ENCODE measurements at places on chromosomes 4 and X.
A peak's percentile ranks its signal among the peaks of the same experiment; 100 is the strongest.

GRCh38 chrX:122269243-122269781, 914.8 kb upstream of the GRIA3 start:
- peak; percentile 10 for DNase-seq

- DNase-seq, result no peak
Observed at GRCh38 chr4:27714073-27714472, 853.4 kb downstream of the STIM2 start.

- no peak for DNase-seq
Observed at GRCh38 chr4:1775731-1776500, 17.2 kb upstream of the FGFR3 start.

GRCh38 chr4:40323866-40324265, 11.3 kb upstream of the CHRNA9 start:
- DNase-seq, result no peak

- no peak for DNase-seq
Observed at GRCh38 chr4:164949448-164950143, 27.9 kb downstream of the TRIM61 start.

- no peak for DNase-seq
Observed at GRCh38 chr4:54402880-54403480, 173.9 kb downstream of the PDGFRA start.

- DNase-seq, result peak; percentile 92
Observed at GRCh38 chr4:127708985-127709384, 21.2 kb upstream of the SLC25A31 start.

GRCh38 chrX:38890963-38891362, 89.7 kb downstream of the MID1IP1 start:
- no peak for DNase-seq

GRCh38 chrX:1418901-1419544, 27.1 kb upstream of the SLC25A6 start:
- DNase-seq, result no peak

DNA sequence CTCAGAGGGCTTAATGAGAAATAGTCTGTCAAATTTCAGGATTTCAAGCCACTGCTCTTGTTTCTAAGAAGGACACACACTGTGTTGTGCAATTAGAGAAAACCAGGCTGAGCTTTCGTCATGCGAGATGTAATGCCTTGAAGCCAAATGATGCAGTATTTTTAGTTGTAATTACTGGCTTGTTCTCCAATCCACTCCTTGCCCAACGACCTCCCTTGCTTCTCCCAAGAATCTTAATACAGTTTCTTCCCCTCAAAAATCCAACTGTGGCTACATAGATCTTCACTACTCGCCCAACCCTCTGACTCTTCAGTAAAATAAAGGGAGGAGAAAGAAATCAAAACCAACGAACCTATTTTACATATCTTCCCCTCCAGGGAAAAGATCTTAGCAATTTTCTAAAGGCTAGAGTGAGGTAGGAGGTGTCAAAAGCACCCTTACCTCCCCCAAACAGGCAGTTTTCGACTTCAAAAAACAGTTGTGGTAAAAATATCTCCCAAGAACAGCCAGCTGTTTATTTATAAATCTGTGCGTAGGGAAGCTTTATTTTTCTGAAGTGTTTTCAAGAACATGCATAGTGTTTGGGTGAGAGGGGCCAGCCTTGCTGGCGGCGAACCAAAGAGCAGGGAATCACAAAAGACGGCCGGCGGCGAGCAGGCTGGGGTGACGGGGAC, 68.7 kb downstream of the MGST2 start:
- peak; percentile 85 for DNase-seq

DNA sequence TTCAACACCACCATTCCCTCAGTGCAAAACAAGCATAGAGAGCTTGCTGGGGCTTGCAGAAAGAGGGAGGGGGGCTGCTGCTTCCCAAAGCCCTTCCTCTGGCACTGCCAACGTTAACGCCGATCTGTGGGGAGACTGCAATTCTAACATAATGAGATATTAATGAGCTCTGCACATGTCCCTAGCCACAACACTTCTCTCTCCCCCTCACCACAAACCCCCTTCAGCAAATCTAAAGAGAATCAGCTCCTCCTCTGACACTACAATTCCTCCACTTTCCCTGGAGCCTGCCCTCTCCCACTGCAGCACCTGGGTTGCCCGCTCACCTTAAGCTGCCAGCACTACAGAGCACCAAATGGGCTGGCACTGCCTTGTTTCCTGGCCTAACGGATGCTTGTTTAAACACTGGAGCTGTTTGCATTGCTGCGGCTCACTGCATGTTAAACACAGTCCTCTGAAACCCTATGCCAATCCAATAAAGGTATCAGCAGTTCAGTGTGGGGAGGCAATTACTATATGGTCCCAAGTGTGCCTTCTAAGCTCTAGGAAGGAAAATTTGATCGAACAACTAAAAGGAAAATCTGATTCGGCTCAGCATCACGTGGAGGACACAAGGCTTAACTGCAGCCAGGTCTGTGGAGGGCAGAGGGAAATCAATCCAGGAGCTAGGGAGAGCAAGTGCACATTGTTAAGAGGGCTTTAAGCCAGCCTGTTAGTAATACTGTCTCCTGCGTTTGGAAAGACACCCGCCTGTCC, 232.4 kb downstream of the MAML3 start:
- DNase-seq, result no peak

DNA sequence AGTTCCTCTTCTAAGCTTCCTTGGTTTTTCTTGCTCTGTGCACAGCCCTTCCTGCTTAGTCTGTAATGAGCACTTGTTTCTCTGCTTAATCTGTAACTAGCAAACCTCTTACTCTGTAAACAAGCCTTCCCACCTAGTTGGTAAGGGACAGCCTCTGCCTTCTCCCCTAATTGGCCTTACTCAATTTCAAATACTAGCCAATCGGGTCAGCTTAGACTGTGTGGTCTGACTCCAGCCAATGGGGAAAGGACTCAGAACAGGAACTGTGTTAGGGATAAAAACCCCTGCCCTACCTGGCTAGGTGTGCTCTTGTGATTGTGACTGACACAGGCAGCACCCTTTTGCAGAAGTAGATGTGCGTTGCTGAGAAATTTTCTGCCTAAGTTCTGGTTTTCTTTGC, 136.5 kb upstream of the AADAT start:
- no peak for DNase-seq

DNA sequence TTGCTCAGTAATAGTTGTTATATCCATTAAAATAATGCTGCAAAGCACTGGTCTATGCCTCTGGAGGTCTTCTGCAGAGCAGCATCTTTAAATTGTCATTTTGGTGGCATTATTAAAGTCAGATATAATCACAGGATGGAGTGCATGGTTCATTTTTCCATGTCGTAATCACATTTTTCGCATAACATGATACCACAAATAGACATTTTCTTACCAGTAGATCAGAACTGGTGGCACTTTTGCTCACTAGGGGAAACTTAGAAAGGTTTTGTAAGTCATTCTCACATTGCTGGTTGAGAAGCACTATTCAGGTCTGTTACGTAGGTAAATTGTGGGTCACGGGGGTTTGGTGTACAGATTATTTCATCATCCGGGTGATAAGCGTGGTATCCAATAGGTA, 484.5 kb upstream of the PRKX start:
- no peak for DNase-seq

DNA sequence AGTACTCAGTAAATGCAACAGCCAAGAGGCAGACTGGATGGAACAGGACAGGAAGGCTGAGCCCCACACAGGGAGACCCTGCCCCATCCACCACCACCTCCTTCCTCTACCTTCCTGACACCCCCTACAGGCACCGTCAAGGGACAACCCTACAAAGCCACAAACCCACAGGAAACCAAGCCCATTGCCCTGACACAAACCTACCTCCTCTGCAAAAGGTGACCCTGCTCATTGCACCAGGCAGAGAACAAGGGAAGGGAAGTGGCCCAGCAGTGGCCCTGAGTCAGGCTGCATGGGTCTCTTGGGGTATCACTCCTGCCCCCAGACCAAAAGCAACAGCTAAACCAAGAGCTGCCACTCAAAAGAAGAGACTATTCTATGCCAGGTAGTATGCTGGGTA, 21.0 kb downstream of the JAKMIP1 start:
- DNase-seq, result no peak

DNA sequence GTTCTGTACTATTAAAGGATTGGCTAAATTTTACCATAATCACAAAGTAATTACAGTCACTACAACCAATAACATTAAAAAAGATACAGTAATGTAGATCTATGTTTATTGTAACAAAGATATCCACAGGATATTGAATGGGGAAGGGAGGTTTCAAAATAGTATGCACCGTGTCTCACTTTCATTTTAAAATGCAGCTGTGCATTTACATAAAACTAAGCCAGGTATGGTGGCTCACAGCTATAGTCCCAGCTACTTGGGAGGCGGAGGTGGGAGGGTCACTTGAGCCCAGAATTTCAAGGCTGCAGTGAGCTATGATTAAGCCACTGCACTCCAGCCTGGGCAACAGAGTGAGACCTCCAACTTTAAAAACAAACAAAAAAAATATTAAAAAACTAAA, 8.5 kb downstream of the SRP72 start:
- DNase-seq, result no peak

DNA sequence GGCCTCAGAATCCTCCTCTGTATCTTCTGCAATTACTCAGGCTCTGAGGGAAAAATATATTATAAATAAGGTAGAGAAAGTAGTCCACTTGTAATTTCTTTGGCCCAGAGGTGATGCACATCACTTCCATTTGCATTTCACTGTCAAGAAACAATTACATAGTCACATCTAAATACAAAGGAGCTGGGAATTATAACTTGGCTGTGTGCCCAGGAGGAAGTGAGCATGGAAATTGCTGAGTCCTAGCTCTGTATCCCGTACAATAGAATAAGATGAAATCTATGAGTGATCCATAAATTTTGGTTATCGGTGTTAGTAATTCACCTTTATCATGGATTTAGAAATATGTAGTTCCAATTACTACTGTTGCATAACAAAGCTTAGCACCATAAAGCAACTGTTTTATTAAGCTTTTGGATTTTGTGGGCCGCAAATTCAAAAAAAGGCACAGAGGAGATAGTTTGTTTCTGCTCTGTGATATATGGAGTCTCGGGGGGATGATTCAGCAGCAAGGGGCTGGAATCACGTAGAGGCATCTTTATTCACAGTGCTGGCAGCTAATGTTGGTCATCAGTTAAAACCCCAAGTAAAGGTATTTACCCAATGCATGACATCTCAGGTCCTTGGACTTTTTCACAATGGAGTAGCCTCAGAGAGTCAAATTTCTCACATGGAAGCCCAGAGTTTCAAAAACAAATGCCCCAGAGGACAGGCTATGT, 241.4 kb upstream of the GALNT7 start:
- DNase-seq, result no peak

- no peak for DNase-seq
Observed at GRCh38 chrX:38409289-38409688, 56.9 kb downstream of the OTC start.

DNA sequence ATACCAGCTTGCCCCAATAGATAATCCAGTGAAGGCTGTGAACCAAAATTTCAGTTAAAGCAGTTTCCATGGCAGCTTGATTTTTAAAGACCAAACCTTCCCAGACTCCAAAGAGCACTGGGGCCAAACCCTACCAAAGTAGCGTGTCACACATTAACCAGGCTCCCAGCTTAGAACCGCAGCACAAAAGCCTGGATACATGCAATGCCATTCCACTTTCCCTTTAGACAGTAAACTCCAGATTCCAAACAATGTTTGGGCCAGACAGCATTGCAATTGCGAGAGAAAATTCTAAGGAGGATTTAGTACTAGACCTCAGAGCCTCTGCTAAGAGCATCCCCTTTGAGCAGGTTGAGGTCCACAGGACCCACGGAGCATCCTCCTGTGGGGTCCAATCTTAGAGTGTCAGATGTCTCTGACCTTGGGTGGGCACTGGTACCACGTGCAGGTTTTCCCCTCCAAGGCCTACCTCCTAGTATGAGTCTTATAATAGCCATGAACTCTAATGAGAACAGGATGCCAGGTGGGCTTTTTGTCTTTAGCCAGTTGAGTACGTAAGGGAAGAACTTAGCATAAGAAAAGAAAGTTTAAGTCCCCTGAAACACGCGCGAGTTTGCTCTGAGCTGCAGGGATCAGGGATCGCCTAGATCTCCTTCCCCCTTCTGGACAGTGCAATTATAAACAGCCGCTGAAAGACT, 38.8 kb downstream of the MGARP start:
- no peak for DNase-seq

- DNase-seq, result no peak
Observed at GRCh38 chrX:132501606-132502005, 12.8 kb upstream of the MBNL3 start.

DNA sequence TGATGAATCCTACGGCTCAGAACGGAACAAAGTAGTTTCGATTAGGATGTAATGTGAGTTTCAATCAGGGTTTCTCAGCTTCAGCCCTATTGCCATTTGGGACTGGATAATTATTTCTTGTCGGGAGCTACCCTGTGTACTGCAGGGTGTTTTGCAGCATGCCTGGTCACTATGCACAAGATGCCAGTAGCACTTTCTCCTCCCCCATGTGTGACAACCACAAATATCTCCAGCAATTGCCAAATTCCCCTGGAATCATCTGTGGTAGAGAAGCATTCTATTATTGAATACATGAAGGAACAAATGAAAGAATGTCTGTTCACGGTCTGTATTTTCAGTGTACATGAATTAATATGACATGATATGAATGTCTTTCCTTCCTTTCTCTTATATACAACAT, 782.9 kb upstream of the FTHL17 start:
- no peak for DNase-seq

GRCh38 chr4:10959586-10959985, 275.0 kb upstream of the CLNK start:
- no peak for DNase-seq

GRCh38 chr4:101153653-101154052, 193.7 kb downstream of the PPP3CA start:
- DNase-seq, result no peak

DNA sequence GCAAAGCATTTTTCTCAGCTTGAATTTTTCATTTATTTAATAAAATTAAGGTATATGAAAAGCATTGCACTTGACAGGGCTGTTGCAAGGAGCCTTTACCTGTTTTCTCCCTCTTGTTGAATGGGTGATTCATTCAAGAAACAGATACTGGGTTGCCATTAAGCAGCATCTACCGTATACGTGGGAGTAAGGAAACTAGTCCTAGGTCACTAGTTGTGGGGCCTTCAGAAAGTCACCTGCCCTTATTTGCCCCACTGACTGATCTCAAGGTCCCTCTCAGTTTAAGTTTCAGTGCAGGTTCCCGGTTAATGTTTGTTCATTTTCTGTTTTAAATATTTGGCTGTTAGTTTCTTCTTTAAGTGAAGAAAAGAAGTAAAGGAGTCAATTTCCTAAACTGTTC, 34.0 kb downstream of the LHFPL1 start:
- no peak for DNase-seq

- no peak for DNase-seq
Observed at GRCh38 chrX:154890990-154891639, 5.0 kb downstream of the F8A1 start.

- no peak for DNase-seq
Observed at GRCh38 chr4:125316401-125316790, 1.6 kb downstream of the FAT4 start.

DNA sequence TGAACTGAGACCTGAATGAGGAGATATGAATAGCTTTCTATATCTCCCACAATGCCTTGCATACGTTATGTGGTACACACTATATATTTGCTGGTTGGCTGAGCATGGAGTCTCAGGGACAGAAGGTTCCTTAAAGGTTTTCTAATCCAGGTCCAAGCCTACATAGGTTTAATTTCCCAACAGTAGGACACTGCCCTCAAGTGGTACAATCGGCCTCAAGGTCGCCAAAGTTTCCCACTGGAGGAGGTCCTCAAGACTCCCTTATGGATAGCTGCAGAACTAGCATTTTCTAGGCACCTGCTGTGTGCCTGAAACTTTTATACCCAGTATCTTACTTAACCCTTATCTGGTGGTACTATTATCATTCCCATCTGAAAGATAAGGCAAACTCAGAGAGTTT, 21.0 kb upstream of the EFNB1 start:
- peak; percentile 15 for DNase-seq

GRCh38 chr4:41429280-41429669, 108.7 kb upstream of the LIMCH1 start:
- no peak for DNase-seq

Measured in iris pigment epithelial cell (primary cell).